Keratinocyte (primary cell): ENCODE measurements at places on chromosomes 5 and 9. TPM values are rescaled to one million over a fixed set of nuclear protein-coding genes. Genes with fewer than 3 reads are reported as not detected.
A peak's percentile ranks its signal among the peaks of the same experiment; 100 is the strongest.

The OR1J2 gene
- polyA plus RNA-seq = not detected in 3 replicates

The CNTNAP3 gene
- 3.5 to 9.3 TPM (median 6.7 TPM) in 3 replicates for polyA plus RNA-seq

DNA sequence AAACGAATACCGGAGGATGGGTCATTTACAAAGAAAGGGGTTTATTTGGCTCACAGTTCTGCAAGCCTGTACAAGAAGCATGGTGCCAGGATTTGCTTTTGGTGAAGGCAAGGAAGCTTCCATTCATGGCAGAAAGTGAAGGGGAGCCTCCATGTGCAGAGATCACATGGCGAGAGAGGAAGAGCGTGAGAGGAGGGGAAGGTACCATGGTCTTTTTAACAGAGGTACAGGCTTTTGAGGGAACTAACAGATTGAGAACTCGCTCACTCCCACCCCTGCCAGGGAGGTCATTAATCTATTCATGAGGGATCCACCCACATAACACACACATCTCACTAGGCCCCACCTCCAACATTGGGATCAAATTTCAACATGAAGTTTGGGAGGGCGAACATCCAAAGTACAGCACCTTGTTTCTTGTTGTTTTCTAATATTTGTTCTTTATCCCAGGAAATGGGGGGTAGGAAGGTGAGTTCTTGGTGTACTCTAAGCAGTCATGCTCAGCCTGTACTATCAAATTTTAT, 18.5 kb downstream of the TMC1 start:
- no peaks in the 10 kb centered on the region for H3K27me3 ChIP-seq
- peak overlapping the region; percentile 85 for H3K27ac ChIP-seq
- peaks cover 34% of the 10 kb centered on the region for H3K4me1 ChIP-seq
- H3K4me3 ChIP-seq = no peak overlapping the region
- no peaks in the 10 kb centered on the region for H3K36me3 ChIP-seq

- no peak overlapping the region for H3K4me3 ChIP-seq
- peaks cover 20% of the 10 kb centered on the region for H3K4me1 ChIP-seq
- no peak for DNase-seq
- no peaks in the 10 kb centered on the region for H3K36me3 ChIP-seq
Measured at GRCh38 chr5:148957591-148958202, 105.2 kb downstream of the SH3TC2 start.

DNA sequence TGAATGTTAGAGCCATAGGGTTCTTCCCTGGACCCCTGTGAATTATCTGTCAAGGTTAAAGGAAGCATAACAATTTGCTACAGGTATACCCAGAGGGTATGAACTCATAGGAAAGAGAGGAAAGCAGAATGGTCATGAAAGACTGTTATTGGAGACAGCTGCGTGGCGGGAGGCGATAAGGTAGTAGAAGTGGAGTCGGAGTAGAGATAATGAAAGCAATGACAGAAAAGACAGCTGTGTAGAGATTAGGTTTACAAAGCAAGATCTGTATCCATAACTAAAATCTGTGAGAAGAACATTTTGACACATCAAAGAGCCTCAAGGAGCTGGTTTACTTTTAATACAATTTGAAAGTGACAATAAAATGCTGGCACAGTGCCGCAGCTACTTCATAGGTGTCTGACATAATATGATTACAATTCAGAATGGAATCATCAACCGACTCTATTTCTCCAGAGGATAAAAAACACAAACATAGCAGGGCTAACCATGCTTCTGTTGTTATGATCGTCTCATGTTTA, 603.9 kb downstream of the CDH12 start:
- no peaks in the 10 kb centered on the region for H3K4me1 ChIP-seq
- no peak overlapping the region for H3K27ac ChIP-seq
- H3K36me3 ChIP-seq = no peaks in the 10 kb centered on the region
- no peaks in the 10 kb centered on the region for H3K27me3 ChIP-seq
- DNase-seq = no peak

- peaks cover 1% of the 10 kb centered on the region for H3K36me3 ChIP-seq
- no peaks in the 10 kb centered on the region for H3K27me3 ChIP-seq
- no peak for DNase-seq
- peaks cover 15% of the 10 kb centered on the region for H3K4me1 ChIP-seq
- peak overlapping the region; percentile 63 for H3K27ac ChIP-seq
Measured at GRCh38 chr9:129836311-129837007, 1.2 kb downstream of the USP20 start.

DNA sequence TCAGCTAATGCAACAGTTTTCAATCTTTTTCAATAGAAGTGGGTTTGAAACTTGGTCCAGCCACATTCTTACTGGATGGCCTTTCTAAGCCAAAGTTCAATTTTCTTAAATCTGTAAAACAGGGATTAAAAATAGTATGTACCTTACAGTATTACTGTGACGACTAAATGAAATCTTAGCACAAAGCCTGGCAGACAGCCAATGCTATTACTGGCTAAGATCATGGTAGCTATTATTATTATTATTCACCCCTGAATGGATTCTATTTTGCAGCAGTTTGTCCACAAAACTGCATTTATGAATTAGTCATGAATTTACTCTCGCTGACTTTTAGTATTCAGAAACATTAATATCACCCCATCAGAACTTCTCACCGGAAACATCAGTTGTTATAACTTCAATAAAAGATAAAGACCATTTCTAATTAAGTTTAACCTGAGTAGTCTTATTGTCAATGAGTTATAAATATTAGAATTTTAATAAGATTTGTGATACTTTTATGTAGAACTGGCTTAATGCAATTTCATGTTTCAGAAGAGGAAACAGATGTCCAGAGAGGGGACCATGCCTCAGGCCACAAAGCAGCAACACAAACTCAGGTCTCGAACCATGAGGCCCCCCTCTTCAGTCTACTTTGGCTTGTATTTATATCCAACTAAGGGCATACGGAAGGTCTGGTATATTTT, 468.2 kb downstream of the ARHGEF28 start:
- no peaks in the 10 kb centered on the region for H3K4me1 ChIP-seq
- no peak for DNase-seq
- no peaks in the 10 kb centered on the region for H3K27me3 ChIP-seq
- H3K36me3 ChIP-seq = no peaks in the 10 kb centered on the region
- H3K4me3 ChIP-seq = no peak overlapping the region

- no peak overlapping the region for H3K4me3 ChIP-seq
- no peaks in the 10 kb centered on the region for H3K4me1 ChIP-seq
- H3K36me3 ChIP-seq = no peaks in the 10 kb centered on the region
- no peaks in the 10 kb centered on the region for H3K27me3 ChIP-seq
- DNase-seq = no peak
- H3K27ac ChIP-seq = no peak overlapping the region
Measured at GRCh38 chr9:119998614-119999013, 581.4 kb downstream of the CDK5RAP2 start.

DNA sequence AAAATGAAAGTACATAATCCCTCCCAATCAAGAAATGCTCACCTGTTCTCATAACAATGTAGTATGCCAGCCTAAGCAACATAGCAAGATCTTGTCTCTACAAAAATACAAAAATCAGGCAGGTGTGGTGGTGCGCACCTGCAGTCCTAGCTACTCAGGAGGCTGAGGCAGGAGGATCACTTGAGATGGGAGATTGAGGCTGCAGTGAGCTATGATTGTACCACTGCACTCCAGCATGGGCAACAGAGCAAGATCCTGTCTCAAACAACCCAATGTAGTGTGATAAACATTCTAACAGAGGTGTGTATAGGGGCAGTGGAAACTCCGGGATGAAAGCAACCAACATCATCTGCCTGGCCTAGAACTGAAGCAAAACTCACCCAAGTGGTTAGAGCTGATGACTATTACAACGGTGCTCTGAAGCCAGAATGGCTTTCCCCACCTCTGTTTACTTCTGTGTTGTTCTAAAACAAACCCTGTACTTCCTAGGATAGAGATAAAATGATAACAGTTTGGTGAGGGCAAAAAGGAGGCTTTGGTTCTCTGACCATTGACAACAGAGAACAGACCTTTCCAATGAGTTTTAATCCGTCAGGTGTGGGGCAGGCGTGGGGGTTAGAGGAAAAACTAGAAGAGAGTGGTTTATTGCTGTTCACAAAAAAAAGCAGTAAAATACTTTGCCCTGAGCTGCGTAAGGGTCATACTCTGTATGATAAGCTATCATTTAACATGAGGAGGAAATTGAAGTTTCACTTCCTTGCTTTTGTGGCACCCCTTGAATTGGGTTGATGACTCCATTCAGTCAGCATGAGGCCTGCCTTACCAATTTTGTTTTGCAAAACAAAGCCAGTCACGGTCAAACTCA, 18.9 kb downstream of the WNT8A start:
- H3K36me3 ChIP-seq = no peaks in the 10 kb centered on the region
- H3K27me3 ChIP-seq = no peaks in the 10 kb centered on the region
- DNase-seq = no peak
- H3K4me1 ChIP-seq = no peaks in the 10 kb centered on the region
- H3K27ac ChIP-seq = no peak overlapping the region

- H3K4me1 ChIP-seq = no peaks in the 10 kb centered on the region
- no peak overlapping the region for H3K4me3 ChIP-seq
- no peaks in the 10 kb centered on the region for H3K27me3 ChIP-seq
- no peak overlapping the region for H3K27ac ChIP-seq
- H3K36me3 ChIP-seq = peaks cover 5% of the 10 kb centered on the region
Measured at GRCh38 chr9:128643519-128644300, 12.9 kb downstream of the DYNC2I2 start.
